Activated CD4-positive, alpha-beta T cell treated with anti-CD3 and anti-CD28 coated beads, Interleukin-2, amount 50 U/mL, for 1 hour (primary cell): ENCODE measurements at places on chromosomes 16 and 17.
A peak's percentile ranks its signal among the peaks of the same experiment; 100 is the strongest.

- no peak for DNase-seq
Measured at GRCh38 chr17:37742116-37742761, 2.6 kb downstream of the HNF1B start.

DNA sequence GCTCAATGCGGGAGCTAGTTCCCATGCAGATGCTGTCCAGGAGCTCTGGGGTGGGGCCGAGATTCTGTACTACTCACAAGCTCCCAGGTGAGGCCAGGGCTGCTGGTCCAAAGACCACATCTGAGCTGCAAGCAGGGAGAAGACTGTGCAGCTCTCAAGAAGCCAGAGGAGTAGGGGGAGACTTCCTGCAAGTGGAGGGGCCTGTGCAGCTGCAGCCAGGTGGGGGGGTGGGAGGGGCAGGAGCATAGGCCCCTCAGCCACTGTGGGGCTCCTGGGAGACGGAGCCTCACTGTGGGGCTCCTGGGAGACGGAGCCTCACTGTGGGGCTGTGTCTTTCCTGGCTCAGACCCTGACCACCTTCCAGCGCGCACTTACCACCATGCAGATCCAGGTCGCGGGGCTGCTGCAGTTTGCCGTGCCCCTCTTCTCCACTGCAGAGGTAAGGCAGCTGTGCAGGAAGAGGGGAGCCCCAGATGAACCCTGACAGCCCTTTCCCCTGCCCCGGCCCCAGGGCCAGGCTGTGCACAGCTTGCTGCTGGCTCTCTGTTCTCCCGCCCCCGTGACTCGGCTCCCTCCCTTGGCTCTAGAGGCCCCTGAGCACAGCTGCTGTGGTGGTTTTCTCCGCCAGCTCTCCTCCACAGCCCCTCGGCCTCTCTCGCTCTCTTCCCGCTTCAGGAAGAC is 24.3 kb upstream of the DNAI2 start:
- DNase-seq = no peak

DNA sequence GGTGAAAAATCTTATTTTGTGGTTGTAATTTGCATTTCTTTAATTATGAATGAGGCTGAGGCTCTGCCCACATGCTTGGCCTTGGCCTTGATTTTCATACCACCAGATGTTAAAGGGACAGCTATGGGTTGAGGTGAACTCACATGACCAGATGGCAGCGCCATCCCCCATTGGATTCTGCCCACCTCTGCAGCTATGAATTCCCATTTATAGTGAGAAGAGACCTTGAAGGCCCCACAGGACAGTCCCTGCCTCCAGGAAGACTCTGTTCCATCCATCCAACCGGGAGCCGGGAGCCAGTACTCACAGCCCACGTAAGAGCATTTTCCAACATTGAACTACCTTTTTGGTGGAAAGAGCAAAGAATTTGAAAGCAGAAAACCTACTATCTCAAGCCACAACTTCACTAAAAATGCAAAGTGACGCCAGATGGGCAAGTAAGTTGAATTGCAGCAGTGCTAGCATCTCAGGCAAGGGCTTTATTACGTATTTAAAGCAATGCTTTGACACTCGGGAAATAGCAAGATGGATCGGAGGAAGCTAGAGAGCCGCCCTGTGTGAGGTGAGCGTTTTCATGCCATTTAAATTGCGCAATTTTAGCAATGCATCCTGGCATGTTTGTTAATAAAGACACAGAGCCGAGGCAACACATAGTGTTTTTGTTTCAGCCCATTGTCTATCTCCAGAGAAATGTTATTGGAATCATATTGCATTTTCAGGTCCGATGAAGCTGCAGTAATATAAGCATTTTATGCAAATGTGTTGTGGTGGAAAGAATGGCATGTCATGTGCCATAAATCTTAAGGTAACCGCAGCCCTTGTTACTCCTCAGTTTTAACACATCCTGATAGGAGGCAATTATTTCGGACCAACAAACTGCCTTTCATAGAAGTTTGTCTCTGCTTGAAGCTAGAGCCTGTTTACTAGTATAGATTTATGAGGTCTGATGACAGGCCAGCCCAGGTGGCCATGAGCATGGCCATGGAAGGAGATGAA is 273.4 kb upstream of the TNRC6C start:
- no peak for DNase-seq

- DNase-seq = no peak
Measured at GRCh38 chr16:12020009-12020408, 43.5 kb downstream of the SNX29 start.

- DNase-seq = no peak
Measured at GRCh38 chr17:66276328-66276937, 26.0 kb upstream of the PRKCA start.

DNA sequence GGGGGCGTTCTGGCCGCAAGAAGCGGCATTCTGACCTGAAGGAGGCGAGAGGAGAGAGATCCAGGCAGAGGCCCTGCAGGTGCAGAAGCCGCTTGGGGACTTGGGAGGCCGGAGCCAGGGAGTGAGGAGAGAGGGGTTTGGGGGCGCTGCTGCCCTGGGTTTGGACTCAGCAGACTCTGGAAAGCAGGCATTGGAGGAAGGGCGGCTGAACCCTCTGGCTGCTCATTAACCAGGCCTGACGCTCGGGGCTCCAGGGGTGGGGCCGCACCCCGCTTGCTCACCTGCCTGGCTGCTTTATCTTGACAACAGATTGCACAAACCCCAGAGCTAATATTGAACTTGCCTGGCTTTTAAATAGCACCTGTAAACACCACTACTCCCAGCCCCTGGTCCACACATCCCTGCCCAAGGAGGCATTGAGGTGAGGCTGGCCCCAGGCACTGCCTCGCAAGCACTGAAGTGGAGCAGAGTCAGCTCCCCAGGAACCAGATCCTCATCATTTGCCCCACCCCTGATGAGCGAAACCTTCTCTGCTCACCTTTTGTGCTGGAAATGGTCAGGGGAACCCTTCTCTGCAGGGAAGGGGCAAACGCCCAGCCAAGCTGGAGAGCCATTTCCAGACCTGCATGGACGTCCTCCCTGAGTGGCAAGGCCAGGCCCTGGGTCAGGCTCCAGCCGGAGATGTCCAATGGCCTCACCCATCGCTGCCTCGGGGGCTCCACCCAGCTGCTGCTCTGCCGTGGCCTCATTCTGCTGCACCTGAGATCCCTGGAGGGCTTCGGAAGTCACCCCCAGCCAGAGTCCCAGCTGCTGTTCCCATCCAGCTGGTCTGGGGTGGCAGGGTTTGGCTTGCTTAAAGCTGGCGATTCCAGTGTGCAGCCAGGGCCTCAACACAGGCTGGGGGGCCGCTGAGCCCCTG is 190.2 kb upstream of the GSE1 start:
- no peak for DNase-seq

DNA sequence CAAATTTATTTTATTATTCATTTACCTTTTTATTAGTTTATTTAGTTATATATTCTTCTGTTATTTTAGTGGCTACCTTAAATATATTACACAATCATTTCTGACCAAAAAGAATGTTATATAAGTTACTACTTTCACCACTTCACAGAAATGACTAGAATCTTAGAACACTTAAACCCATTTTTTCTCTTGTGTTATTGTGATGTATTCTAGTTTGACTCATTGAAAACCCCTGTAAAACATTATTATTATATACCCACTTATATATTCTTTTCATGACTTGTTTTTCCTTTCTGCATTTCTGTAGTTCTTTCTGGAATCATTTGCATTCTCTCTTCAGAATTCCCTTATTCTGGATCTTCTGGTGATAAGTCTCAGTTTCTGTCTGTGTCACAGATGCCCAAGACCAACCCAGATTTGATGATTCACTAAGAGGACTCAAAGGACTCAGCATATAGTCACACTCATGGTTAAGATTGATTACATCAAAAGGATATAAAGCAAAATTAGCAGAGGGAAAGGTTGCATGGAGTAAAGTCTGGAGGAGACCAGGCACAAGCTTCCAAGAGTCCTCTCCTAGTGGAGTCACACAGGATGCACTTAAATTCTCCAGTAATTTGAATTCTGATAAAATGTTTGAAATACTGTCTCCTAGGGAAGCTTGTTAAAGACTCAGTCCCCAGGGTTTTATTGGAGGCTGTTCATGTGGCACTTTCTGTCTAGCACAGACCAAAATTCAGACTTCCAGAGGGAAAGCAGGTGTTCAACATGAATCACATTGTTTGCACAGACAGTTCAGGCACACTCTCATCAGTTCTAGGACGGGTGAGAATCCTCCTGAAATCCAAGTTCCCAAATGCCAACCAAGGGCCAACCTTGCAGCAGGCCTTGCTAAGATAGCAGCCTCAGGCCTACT is 7.7 kb downstream of the GINS3 start:
- no peak for DNase-seq

DNA sequence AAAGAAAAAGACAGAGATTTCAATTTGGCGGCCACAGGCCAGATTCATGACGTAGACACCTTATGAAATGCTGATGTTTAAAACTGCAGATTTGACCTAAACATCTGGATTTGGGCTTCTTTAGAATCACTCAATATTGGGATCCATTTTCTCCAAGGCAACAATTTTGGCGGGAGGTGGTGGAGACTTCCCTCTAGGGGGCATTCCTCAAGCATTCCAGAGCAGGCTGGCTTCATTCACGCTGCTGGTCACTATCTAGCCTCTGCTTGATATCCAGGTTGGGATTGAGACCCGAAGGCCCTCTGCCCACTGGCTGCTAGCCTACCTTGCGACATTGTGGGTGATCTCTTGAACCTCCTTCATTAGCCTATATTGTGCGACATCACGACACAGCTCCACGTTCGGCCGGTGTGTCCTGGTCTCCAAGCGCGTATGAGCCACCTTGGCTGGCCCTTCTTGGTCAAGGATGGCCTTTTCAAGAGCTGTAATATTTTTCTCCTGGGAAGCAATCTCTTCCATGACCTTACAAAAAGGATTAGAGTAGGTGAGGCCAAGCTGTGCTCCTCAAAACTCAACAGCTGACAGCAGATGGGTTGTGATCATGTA is 24.5 kb downstream of the FBXO39 start:
- no peak for DNase-seq

GRCh38 chr17:50166518-50167181 is 845 bp downstream of the SGCA start:
- no peak for DNase-seq

GRCh38 chr17:69451416-69452394 is 37.2 kb downstream of the MAP2K6 start:
- no peak for DNase-seq

GRCh38 chr16:31569360-31569717 is 41.6 kb downstream of the AHSP start:
- no peak for DNase-seq

DNA sequence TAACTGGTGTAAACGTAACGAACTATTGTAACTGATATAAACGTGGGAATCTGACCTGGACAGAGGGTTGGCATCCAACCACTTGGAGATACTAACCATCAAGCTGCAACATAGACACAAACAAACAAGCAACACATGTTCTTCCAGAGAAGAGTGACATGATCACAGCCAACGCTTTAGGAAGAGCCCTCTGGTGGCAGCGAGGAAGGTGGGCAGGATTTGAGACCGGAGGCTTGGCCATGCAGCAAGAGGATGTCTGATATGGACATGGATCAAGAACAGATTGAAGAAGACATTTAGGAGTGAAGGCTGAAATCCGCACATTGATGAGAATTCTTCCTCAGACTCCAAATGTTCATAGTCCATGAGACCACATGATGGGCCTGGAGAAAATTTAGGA is 40.3 kb upstream of the TNRC6A start:
- no peak for DNase-seq

GRCh38 chr17:56119936-56120335 is 33.3 kb upstream of the ANKFN1 start:
- DNase-seq = no peak

DNA sequence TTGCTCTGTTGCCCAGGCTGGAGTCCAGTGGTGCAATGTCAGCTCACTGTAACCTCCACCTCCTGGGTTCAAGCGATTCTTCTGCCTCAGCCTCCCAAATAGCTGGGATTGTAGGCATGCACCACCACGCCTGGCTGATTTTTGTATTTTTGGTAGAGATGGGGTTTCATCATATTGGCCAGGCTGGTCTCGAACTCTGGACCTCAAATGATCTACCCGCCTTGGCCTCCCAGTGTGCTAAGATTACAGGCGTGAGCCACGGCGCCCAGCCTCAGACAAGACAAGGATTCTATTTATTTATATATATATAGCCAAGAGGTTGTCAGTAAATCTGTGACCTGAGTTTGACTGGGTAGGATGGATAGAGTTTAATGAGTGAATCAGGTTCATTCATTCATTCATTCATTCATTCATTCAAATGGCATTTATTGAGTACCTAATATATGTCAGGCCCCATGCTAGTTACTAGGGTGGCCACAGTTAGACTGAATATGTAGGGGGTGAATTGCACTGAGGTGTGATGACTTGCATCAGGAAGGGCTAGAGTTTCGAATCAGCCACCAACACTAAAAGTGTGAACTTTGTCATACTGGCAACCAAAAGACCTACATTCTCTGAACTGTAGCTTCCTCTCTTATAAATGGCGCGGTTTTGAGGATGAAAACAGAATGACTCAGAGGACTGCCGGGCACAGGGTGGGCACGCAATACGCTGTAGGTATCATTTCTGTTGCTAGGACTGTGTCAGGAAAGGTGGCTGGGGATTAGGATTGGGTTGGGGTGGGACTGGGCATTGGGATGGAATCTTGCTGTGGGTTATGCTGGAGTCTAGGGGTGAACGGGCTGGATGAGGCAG is 37.8 kb downstream of the ITGAE start:
- no peak for DNase-seq

GRCh38 chr17:48192321-48192731 is 84.8 kb downstream of the SNX11 start:
- no peak for DNase-seq

DNA sequence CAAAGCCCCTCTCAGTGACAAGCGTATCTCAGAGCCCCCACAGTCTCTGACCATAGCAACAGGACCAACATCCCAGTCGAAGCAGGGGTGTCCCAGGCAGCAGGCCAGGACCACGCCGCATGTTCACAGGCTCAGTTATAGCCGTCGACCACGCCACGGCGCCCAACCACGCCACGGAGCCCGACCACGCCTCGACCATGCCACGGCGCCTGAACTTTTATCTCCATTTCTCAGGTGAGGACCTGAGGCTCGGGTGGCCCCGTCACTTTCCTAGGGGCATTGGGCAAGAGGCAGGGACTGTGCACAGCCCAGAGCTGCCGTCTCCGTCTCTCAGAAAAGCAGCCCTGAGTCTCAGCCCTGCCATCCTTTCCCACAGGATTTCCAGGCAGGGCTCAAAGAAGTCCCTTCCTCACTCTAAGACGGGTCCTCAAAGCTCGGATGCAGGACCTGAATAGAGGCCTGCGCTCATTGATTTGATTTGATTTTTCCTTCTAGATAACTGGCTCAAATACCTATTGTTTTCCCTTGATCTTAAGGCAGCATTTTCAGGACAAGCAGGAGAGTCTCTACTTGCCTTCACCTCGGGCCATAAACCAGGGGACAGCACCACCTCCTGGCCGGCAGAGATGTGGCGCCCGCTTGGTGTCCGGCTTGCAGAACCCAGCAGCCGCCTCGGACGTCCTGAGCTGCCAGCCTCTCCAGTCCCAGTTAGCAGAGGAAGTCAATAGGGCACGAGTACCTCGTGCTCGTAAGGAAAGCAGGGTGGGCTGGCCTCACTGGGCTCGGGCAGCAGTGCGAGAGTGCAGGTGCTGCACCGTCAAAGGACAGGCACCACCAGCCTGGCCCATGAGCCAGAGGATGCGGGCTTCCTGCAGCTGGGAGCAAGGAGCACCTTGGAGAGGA is 38.8 kb downstream of the C16orf95 start:
- peak; percentile 9 for DNase-seq
